Neuronal stem cell (in vitro differentiated cells): ENCODE measurements at places on chromosomes 11 and 22.
A peak's percentile ranks its signal among the peaks of the same experiment; 100 is the strongest.

GRCh38 chr11:45343444-45343843, 57.3 kb upstream of the SYT13 start:
- peaks cover 2% of the 10 kb centered on the region for H3K36me3 ChIP-seq
- no peaks in the 10 kb centered on the region for H3K27me3 ChIP-seq
- no peak overlapping the region for H3K27ac ChIP-seq
- DNase-seq = no peak
- H3K4me1 ChIP-seq = peaks cover 2% of the 10 kb centered on the region
- H3K4me3 ChIP-seq = no peak overlapping the region

- no peak overlapping the region for H3K4me3 ChIP-seq
- no peak overlapping the region for H3K27ac ChIP-seq
- DNase-seq = no peak
- no peaks in the 10 kb centered on the region for H3K27me3 ChIP-seq
- no peaks in the 10 kb centered on the region for H3K4me1 ChIP-seq
- no peaks in the 10 kb centered on the region for H3K36me3 ChIP-seq
Measured at GRCh38 chr11:132054822-132055221, 684.4 kb downstream of the NTM start.

GRCh38 chr11:117770061-117770460, 27.0 kb downstream of the DSCAML1 start:
- no peak for DNase-seq
- H3K4me3 ChIP-seq = no peak overlapping the region
- no peaks in the 10 kb centered on the region for H3K36me3 ChIP-seq
- H3K27ac ChIP-seq = no peak overlapping the region
- no peaks in the 10 kb centered on the region for H3K27me3 ChIP-seq

- no peaks in the 10 kb centered on the region for H3K4me1 ChIP-seq
- no peaks in the 10 kb centered on the region for H3K36me3 ChIP-seq
- no peak overlapping the region for H3K4me3 ChIP-seq
Measured at GRCh38 chr11:63212742-63213141, 30.7 kb downstream of the SLC22A25 start.

GRCh38 chr11:19281041-19281440, 40.3 kb upstream of the E2F8 start:
- peaks cover 60% of the 10 kb centered on the region for H3K27me3 ChIP-seq
- H3K4me1 ChIP-seq = no peaks in the 10 kb centered on the region
- H3K4me3 ChIP-seq = no peak overlapping the region
- DNase-seq = no peak
- H3K36me3 ChIP-seq = no peaks in the 10 kb centered on the region

GRCh38 chr11:68946416-68947090, 34.2 kb downstream of the MRGPRD start:
- no peak overlapping the region for H3K4me3 ChIP-seq
- no peaks in the 10 kb centered on the region for H3K36me3 ChIP-seq
- H3K4me1 ChIP-seq = peaks cover 20% of the 10 kb centered on the region
- no peak for DNase-seq
- H3K27ac ChIP-seq = no peak overlapping the region
- H3K27me3 ChIP-seq = no peaks in the 10 kb centered on the region

GRCh38 chr11:111046291-111046690, 199.2 kb upstream of the POU2AF2 start:
- no peak overlapping the region for H3K27ac ChIP-seq
- no peak overlapping the region for H3K4me3 ChIP-seq
- no peaks in the 10 kb centered on the region for H3K27me3 ChIP-seq

DNA sequence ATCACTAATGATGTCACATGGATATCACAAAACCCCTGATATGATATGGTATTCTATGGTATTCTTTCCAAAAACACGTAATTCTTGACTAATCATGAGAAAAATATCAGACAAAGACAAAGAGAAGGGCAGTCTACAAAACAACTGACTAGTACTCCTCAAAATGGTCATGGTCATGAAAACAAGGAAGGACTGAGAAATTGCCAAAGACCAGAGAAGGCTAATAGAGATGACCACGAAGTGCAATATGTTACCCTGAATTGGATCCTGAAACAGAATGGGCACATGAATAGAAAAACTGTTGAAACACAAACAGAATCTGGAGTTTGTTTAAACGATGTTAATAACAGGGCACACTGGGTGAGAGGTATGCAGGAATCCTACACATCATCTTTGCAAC, 10.2 kb downstream of the CKAP5 start:
- peaks cover 58% of the 10 kb centered on the region for H3K36me3 ChIP-seq
- H3K4me3 ChIP-seq = no peak overlapping the region
- DNase-seq = no peak

DNA sequence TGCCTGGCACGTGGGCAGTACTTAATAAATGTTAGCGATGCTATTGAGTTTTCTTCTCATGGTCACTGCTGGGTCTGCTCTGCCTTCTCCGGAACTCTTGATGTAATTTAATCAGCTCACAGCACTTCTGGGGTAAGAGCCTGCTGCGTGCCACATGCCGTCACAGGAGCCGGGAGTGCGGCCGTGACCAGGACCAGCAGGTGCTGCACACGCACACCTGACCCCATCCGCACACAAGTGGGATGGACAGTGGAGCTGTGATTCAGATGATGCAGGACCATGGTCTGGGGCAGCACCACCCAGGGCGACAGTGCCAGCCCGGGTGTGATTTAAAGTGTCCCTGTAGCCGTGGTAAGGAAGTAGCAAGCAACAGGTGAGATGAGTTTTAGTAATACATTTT, 61.2 kb downstream of the TBC1D22A start:
- H3K4me3 ChIP-seq = peak overlapping the region; percentile 22
- no peak overlapping the region for H3K27ac ChIP-seq
- peaks cover 14% of the 10 kb centered on the region for H3K36me3 ChIP-seq
- H3K4me1 ChIP-seq = no peaks in the 10 kb centered on the region
- DNase-seq = no peak

- DNase-seq = no peak
- H3K4me3 ChIP-seq = no peak overlapping the region
- H3K27ac ChIP-seq = no peak overlapping the region
- peaks cover 2% of the 10 kb centered on the region for H3K4me1 ChIP-seq
- no peaks in the 10 kb centered on the region for H3K27me3 ChIP-seq
- H3K36me3 ChIP-seq = no peaks in the 10 kb centered on the region
Measured at GRCh38 chr22:50161508-50162390, 8.8 kb upstream of the PANX2 start.

DNA sequence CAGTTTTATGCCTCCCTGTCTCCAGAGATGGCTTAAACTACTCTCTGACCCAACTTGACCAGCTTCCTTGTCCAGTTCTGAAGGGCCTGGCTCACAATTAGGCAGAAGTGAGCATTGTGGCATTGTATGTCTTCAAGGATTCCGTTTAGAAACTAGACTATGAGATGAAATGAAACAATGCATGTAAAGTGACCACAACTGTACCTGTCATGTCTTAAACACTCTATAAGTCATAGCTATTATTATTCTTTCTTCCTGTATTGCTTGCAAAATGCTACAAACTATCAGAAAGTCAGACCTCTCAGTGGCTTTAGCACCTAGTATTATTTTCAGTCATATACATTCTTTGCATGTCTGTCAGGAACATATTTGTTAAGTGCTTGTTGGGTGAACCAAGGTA, 127.9 kb upstream of the MTMR2 start:
- H3K36me3 ChIP-seq = no peaks in the 10 kb centered on the region
- no peak for DNase-seq
- H3K4me3 ChIP-seq = no peak overlapping the region
- no peak overlapping the region for H3K27ac ChIP-seq

DNA sequence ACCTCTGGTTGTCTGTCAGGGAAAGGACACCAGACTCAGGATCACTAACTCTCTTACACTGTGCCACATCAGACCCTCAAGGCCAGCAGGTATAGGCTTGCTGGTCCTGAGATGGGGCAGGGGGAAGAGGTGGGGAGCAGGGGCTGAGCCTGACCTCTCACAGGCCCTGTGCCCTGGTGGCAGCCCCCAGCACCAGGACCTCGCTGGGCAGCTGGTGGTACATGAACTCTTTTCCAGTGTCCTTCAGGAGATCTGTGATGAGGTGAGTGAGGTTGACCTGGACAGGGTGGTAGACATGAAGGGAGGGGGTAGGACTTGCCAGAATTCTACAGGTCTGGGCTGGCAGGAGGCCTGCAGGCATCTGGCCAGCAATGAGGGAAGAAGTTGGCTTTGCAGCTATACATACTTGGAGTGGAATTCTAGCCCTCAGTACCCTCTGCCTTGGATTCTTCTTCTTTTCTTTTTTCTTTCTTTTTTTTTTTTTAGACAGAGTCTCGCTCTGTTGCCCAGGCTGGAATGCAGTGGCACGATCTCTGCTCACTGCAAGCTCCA, 1.4 kb downstream of the NUDT22 start:
- peak overlapping the region; percentile 88 for H3K4me3 ChIP-seq
- DNase-seq = no peak
- no peak overlapping the region for H3K27ac ChIP-seq
- peaks cover 23% of the 10 kb centered on the region for H3K36me3 ChIP-seq
- H3K4me1 ChIP-seq = peaks cover 17% of the 10 kb centered on the region
- H3K27me3 ChIP-seq = peaks cover 13% of the 10 kb centered on the region

GRCh38 chr11:10544491-10545465, 3.8 kb upstream of the RNF141 start:
- peak overlapping the region; percentile 26 for H3K4me3 ChIP-seq
- H3K4me1 ChIP-seq = no peaks in the 10 kb centered on the region
- no peak for DNase-seq
- no peaks in the 10 kb centered on the region for H3K36me3 ChIP-seq
- no peak overlapping the region for H3K27ac ChIP-seq

DNA sequence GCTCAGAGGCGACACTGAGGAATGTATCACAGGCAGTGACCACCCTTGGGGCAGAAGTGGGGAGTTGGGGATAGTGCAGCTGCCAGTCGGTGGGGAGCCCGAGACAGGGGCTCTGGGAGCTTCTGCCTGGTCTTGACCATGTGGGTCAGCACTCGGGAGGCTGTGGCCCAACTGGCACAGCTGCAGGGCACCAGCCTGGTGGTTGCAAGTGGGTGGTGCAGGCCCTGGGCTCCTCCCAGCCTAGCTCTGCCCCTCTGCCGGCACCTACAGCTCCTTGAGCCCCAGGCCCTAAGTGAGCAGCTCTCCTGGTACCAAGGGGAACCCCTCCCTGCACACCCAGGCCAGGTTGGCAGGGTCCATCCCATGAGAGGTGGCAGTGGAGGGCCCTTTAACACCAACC, 12.6 kb upstream of the RASL10A start:
- H3K27me3 ChIP-seq = no peaks in the 10 kb centered on the region
- H3K27ac ChIP-seq = no peak overlapping the region
- DNase-seq = no peak
- no peak overlapping the region for H3K4me3 ChIP-seq
- peaks cover 7% of the 10 kb centered on the region for H3K4me1 ChIP-seq

- no peaks in the 10 kb centered on the region for H3K4me1 ChIP-seq
- no peak for DNase-seq
- no peaks in the 10 kb centered on the region for H3K27me3 ChIP-seq
- no peak overlapping the region for H3K4me3 ChIP-seq
Measured at GRCh38 chr11:29657709-29658108, 359.1 kb downstream of the KCNA4 start.

DNA sequence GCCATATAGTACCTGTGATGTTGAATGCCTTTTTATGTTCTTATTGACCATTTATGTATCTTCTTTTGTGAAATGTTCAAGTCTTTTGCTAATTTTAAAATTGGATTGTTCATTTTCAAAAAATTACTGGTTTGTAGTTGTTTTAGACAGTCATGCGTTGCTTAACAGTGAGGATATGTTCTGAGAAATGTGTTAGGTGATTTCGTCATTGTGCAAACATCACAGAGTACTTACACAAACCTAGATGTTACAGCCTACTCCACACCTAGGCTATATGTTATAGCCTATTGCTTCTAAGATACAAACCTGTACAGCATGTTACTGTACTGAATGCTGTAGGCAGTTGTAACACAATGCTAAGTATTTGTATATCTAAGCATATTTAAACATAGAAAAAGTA, 32.5 kb downstream of the PDE3B start:
- no peaks in the 10 kb centered on the region for H3K36me3 ChIP-seq
- H3K27ac ChIP-seq = no peak overlapping the region
- DNase-seq = no peak
- H3K27me3 ChIP-seq = no peaks in the 10 kb centered on the region
- no peak overlapping the region for H3K4me3 ChIP-seq

- H3K36me3 ChIP-seq = no peaks in the 10 kb centered on the region
- no peak for DNase-seq
- peaks cover 23% of the 10 kb centered on the region for H3K4me1 ChIP-seq
- H3K27ac ChIP-seq = no peak overlapping the region
- no peaks in the 10 kb centered on the region for H3K27me3 ChIP-seq
- H3K4me3 ChIP-seq = no peak overlapping the region
Measured at GRCh38 chr11:66126808-66127555, 56.9 kb downstream of the PACS1 start.

- no peaks in the 10 kb centered on the region for H3K27me3 ChIP-seq
- H3K4me1 ChIP-seq = peaks cover 14% of the 10 kb centered on the region
- no peak overlapping the region for H3K27ac ChIP-seq
- H3K4me3 ChIP-seq = no peak overlapping the region
- DNase-seq = no peak
Measured at GRCh38 chr22:46619240-46619829, 851 bp upstream of the GRAMD4 start.

DNA sequence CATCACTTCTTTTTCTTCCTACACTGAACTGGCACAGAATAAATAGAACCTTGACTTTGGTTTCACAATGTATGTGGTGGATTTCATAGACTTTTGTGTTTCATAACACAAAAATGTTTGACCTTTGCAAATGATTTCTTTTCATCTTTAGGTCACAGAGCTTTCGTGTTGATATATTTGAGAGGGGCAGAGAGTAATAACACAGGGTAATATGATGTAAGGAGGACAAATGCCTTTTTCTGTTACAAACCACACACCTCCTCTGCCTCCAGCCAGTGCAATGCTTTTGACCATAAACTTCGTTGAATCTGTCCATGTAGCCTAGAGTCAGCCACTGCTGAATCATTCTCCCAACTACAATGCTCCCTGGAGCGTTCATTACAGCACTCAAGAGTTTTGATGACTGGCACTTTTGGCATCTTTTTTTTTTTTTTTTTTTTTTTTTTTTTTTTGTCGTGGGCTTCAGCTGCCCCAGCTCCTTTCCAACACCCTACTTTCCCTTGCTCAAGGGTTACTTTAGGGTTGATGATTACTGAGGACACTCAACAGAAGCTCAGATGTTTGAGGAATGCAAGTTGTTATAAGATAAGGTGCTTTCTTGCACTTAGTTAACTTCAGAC, 11.4 kb upstream of the CAT start:
- no peaks in the 10 kb centered on the region for H3K27me3 ChIP-seq
- no peaks in the 10 kb centered on the region for H3K4me1 ChIP-seq
- DNase-seq = no peak
- H3K4me3 ChIP-seq = no peak overlapping the region
- H3K36me3 ChIP-seq = no peaks in the 10 kb centered on the region
- no peak overlapping the region for H3K27ac ChIP-seq

- H3K4me3 ChIP-seq = peak overlapping the region; percentile 51
- no peak overlapping the region for H3K27ac ChIP-seq
- H3K4me1 ChIP-seq = no peaks in the 10 kb centered on the region
- no peaks in the 10 kb centered on the region for H3K27me3 ChIP-seq
- H3K36me3 ChIP-seq = peaks cover 36% of the 10 kb centered on the region
- no peak for DNase-seq
Measured at GRCh38 chr22:31179345-31179744, 19.4 kb downstream of the RNF185 start.
